Osteocyte (in vitro differentiated cells): ENCODE measurements at places on chromosomes 3 and 15.
A peak's percentile ranks its signal among the peaks of the same experiment; 100 is the strongest.

GRCh38 chr3:169509780-169510692 is 153.5 kb downstream of the MECOM start:
- no peak for DNase-seq
- H3K36me3 ChIP-seq, result no peaks in the 10 kb centered on the region
- no peaks in the 10 kb centered on the region for H3K27me3 ChIP-seq
- no peak overlapping the region for H3K4me3 ChIP-seq

GRCh38 chr15:85584872-85585271 is 204.5 kb downstream of the AKAP13 start:
- no peak for DNase-seq
- H3K4me3 ChIP-seq, result no peak overlapping the region
- H3K27me3 ChIP-seq, result no peaks in the 10 kb centered on the region
- peaks cover 44% of the 10 kb centered on the region for H3K36me3 ChIP-seq

DNA sequence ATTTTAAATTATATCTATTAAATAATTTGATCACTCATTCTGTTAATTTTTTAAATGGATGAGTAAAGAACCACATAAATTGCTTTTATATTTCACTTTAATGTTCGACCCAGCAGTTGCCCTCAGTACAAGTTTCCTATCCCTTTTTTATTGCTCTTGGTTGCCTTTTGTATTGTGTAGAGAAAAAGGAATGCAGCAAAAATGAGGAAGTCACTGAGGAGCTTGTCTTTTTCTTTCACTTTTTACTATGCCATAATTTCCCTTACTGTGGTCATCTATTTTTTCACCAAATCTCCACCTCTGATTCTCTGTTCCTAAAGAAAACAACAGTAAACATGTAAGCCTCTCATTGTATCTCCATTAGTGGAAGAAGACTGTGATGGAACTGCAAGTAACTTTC is 122.7 kb downstream of the B3GALNT1 start:
- no peaks in the 10 kb centered on the region for H3K27me3 ChIP-seq
- no peak overlapping the region for H3K4me3 ChIP-seq
- H3K27ac ChIP-seq, result no peak overlapping the region

GRCh38 chr3:165895919-165896318 is 58.7 kb upstream of the BCHE start:
- no peaks in the 10 kb centered on the region for H3K4me1 ChIP-seq
- no peaks in the 10 kb centered on the region for H3K36me3 ChIP-seq
- no peak for DNase-seq
- H3K4me3 ChIP-seq, result no peak overlapping the region

DNA sequence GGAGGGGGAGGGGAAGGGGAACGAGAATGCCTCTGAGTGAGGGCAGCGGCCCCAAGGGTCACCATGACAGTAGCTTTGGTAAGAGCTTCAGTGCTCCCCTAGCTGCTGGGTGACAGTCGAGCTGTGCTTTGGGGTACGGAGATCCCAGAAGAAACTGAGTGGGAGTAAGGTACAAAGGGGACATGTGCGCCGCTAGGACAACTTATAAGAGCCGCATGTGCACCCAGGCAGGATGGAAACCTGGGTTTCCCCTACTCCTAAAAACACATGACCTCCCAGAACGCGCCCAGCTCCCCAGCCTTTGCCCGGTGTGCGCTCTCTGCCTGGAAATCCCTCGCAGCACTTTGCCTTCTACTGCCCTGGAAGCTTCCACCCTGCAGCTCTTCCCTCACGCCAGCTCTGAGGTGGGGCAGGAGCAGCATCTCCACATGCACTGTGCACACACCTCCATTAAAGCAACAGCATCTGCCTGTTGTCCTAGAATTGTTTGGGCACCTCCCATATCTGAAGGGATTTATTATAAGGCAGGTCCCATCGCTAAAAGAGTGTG is 232.2 kb downstream of the ADAMTS17 start:
- H3K4me1 ChIP-seq, result peaks cover 41% of the 10 kb centered on the region
- H3K36me3 ChIP-seq, result no peaks in the 10 kb centered on the region
- no peak overlapping the region for H3K27ac ChIP-seq

DNA sequence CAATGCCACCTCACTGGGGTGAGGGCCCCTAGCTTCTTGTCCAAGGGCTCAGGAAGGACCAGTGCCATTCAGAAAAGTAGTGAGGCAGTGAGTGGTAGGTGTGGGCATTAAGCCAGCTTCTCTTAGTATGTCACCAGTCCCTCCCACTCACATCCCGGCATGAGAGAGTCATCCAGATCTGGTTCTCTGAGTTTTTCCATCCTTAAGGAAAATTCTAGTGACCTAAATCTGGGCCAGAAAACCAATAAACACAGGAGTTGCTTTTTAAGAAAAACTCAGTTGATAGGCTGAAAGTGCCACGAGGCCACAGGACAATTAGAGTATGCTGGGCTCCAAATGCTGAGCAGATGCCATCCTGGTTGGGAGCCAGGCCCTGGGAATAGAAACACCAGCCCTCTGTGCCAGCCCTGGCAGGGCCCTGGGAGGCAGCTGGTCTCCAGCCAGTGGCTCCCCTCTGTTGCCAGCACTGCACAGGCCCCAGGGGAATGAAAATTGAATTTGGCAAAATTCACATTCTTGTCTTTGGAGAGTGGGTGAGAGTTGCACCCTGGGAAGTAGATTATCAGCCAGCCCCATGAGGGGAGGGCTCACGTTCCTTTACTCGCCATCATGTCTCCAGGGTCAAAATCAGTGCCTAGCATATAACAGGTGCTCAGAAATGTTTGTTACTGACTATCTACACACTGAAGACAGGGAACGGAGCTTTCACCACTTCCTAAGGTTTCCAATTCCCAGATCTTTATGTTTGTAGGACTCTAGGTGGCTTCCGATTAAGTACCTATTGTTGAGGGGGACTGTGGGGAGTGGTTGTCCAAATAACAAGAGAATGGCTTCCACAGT is 52.8 kb downstream of the FAM43A start:
- peaks cover 37% of the 10 kb centered on the region for H3K27me3 ChIP-seq
- DNase-seq, result no peak
- peaks cover 7% of the 10 kb centered on the region for H3K4me1 ChIP-seq
- H3K27ac ChIP-seq, result no peak overlapping the region

DNA sequence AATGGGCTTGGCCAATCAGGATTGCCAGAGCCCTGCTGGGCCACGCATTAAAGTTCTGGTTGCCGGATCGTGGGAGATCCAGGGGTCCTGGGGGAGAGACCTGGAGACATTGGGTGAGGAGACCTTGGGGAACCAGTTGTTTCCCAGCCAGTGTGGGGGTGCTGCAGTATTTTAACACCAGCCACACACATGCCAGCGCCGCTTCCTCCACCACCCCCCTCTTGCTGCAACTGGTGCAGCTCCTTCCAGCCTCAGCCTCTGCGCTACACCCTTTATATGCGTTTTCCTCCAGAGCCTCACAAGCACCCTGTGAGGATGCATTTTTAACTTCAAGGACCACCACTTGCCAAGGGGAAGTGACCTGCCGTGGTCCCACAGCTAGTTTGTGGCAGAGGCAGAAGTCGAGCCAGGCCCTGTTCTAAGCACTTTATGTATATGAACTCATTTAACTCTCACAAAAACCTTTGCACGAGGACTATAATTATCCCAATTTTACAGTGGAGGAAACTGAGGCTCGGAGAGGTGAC is 29.4 kb upstream of the GRIP2 start:
- H3K27me3 ChIP-seq, result peaks cover 39% of the 10 kb centered on the region
- H3K36me3 ChIP-seq, result no peaks in the 10 kb centered on the region
- no peak overlapping the region for H3K4me3 ChIP-seq
- no peaks in the 10 kb centered on the region for H3K4me1 ChIP-seq

DNA sequence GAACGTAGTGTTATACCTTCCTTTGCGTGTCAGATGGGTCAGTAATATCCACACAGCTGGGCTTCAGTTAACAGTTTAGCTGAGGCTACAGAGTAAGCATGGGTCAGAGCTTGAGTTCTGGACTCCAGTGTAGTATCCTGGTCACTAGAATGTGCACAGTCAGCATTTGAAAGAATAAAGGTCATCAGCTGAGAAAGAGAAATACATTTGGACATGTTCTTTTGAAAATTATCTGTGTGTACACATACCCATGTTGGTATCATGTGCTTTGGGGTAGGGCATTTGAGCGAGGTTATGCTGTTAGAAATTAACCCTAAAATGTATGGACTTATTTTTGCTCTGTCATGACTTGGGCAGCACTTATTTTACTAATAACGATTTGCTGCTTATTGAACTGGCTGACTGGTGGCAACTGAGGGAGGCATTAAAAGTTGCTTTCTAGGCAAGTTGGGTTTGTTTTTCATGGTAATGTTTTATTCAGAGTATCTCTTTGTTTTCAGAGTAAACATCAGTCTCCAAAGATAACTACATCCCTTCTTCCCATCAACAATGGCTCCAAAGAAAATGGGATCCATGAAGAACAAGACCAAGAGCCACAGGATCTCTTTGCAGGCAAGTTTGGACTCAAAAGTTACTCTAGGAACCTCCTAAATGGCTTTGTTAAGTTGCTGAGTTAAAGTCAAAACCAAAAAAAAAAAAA is 16.4 kb downstream of the SNX1 start:
- peaks cover 20% of the 10 kb centered on the region for H3K4me1 ChIP-seq
- no peaks in the 10 kb centered on the region for H3K27me3 ChIP-seq
- no peak overlapping the region for H3K4me3 ChIP-seq
- peak overlapping the region; percentile 38 for H3K27ac ChIP-seq
